SIG-M5 (cell line): ENCODE measurements at places on chromosomes 3 and 15.

DNA sequence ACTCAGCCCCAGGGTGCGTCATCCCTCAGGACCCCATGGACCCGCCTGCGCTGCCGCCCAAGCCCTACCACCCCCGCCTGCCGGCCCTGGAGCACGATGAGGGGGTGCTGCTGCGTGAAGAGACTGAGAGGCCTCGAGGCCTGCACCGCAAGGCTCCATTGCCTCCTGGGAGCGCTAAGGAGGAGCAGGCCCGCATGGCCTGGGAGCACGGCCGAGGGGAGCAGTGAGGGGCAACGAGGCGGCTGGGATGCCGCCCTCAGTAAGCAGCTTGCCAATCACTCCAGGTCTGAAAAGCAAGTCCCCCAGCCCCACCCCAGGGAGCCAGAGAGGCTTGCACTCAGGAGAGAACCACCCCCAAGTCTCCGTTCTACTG lies 3.8 kb upstream of the MANF start:
- DNase-seq = no peak

- no peak for DNase-seq
Observed at GRCh38 chr15:80710635-80711554, 15.8 kb downstream of the ABHD17C start.

DNA sequence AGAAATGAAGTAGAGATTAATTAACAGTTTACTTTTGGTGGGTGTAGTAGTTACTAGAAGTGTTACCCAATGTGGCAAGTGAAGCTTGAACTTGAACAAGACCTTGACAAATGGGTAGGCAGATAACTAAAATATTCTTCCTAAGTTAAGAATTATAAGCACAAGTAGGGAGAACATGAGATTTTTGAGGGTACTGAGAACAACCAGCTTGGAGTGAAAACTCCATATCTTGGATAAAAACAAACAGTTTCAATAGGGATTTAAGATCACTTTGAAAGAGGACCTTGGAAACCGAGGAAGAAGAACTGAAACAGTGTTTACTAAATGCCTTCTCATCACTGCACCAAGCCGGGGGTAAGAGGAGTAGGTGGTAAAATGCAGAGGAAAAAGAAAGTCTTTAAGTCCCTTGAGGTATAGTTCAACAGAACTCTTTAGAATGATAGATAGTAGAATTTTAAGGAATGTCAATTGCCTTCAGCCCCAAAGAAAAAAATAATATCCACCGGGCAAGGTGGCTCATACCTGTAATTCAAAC lies 496.7 kb downstream of the NAALADL2 start:
- no peak for DNase-seq

- DNase-seq = no peak
Observed at GRCh38 chr3:42519568-42519962, 17.1 kb downstream of the VIPR1 start.

DNA sequence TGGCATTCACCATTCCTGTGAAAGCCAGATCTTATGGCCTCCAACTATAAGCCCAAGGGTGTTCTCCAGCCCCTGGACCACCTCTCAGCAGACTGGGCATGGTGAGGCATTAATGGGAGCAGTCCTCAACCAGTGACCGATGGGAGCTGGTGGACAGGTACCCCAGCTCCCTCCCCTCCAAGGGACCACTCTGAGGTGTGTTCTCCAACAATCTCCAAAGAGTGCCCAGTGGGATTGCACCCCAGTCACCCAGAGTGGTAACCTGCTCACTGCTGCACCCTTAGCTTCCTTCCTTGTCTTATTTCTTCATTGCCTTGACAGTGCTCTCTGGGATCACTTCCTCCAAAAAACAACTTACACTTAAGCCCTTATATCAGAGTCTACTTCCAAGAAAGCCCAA lies 8.2 kb upstream of the ITGA11 start:
- DNase-seq = no peak

GRCh38 chr3:172647823-172648222 lies 63.0 kb downstream of the NCEH1 start:
- no peak for DNase-seq
